Activated CD4-positive, alpha-beta T cell treated with anti-CD3 and anti-CD28 coated beads for 36 hours (primary cell): ENCODE measurements at places on chromosomes 5 and 9. TPM values are rescaled to one million over a fixed set of nuclear protein-coding genes. Genes with fewer than 3 reads are reported as not detected.

DMRT3 gene
- not detected for total RNA-seq

PCDHA10 gene
- not detected for total RNA-seq

BARHL1 gene
- not detected for total RNA-seq

DNA sequence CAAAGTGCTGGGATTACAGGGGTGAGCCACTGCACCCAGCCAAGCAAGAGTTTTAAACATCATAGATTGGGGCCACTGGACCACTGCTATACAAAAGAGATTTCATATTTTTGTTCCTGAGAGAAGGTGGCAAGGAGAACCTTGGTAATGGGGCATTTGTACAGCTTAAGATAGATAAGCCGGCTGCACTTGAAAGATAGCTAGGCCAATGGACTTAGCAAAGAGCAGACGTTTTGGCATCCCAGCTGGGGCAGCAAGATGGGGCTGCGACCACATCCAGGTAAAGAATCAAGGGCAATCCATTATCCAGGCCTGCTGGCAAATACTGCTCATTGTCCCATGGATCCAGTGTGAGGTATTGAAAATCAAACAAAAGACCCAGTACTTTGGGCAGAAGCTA, 3.9 kb upstream of the ISCA1 start:
- DNase-seq, result no peak

DNA sequence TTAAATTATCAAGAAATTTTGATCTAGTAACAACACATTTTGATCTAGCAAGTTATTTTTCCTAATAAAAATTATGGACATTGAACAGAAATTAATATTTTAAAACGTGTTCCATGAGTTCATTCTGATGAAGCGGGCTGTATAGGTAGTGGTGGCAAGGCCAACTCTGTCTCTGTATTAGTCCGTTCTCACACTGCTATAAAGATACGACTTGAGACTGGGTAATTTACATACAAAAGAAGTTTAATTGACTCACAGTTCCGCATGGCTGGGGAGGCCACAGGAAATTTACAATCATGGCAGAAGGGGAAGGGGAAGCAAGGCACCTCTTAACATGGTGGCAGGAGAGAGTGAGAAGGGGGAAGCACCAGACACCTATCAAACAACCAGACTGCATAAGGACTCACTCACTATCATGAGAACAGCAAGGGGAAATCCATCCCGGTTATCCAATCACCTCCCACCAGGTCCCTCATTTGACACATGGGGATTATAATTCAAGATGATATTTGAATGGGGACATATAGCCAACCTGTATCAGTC, 61.2 kb downstream of the TMEM232 start:
- no peak for DNase-seq

GRCh38 chr5:173968154-173968797, 20.7 kb upstream of the C5orf47 start:
- DNase-seq, result no peak

DNA sequence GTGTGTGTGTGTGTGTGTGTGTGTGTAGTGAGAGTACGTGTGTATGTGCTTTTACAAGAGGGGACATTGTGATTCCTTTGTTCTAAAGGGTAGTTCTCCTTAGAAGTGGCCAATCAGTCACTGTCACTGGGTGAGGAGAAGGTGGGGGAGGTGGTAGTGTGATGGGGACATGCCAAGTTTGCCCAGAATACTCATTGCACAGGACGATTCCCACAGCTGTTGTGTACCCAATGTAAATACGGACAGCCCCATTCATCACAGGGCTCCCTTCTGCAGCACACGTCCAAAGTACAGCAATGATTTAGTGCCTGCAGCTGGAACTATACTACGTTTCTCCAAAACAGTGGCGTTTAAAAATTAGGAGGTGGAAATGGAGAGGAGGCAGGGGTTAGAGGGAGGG, 287.8 kb downstream of the TLR4 start:
- DNase-seq, result no peak

GRCh38 chr5:65779643-65780042, 57.6 kb downstream of the NLN start:
- no peak for DNase-seq

DNA sequence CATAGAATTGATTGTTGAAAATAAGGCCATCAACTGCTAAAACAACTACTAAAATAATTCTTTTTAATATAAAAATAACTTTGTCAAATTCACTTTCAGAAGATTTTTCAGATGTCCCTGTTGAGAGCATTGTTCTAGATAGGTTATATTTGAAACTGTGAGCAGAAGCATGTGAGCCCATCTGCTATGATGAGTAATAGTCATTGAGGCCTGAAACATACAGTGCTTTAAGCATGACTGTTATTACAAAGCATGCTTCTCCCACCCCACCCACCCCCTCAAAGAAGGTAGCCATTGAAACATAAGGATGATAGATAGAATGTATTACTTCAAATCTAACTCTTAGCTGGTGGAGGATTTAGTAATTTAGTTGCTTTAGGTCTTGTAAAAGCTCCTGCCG, 86.0 kb downstream of the UHRF2 start:
- DNase-seq, result no peak

DNA sequence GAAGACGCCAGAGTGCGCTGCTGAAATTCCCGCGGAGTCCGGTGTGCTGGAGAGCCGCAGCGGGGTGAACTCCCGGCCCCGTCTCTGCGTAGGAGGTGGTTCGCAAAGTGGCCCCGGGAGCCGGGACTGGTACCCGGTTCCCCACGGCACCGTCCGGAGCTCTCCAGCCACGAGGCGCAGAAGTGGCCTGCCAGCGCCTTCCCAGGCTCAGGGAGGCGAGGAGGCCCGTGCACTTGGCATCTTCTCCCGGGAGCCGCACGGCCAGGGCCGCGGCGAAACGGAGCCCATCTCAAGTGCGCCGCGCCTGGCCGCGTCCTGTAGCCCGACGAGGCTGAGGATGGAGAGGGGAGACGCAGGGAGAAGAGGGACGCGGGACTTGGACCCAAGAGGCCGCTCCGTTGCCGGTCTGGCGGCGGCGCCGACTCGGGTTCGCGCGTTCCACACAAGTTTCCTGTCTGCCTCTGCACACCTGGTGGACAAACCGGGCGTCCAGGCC, 1.1 kb upstream of the IRX1 start:
- DNase-seq, result no peak

- DNase-seq, result no peak
Observed at GRCh38 chr5:133521801-133522200, 90.5 kb downstream of the FSTL4 start.

- DNase-seq, result no peak
Observed at GRCh38 chr5:177329883-177330282, 18.2 kb upstream of the MXD3 start.

- DNase-seq, result no peak
Observed at GRCh38 chr5:172008111-172008455, 1.6 kb upstream of the FBXW11 start.
